Activated CD8-positive, alpha-beta memory T cell treated with anti-CD3 and anti-CD28 coated beads for 4 hours (primary cell): ENCODE measurements at places on chromosomes 13 and 19.

DNA sequence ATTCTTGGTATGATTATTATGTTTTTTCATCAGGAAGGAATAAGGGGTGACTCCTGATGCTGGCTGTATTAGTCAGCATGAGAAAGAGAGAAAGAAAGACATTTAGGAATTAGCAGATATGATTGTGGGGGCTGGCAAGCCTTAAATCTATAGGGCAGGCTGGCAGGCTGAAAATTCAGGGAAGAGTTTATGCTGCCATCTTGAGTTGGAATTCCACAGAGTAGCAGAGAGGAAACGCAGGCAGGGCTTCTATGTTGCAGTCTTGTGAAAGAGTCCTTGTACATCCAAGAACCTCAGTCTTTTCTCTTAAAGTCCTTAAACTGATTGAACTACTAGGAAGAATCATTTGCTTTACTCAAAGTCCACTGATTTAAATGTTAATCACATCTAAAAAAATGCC, 262.7 kb upstream of the SLC10A2 start:
- no peak for DNase-seq

DNA sequence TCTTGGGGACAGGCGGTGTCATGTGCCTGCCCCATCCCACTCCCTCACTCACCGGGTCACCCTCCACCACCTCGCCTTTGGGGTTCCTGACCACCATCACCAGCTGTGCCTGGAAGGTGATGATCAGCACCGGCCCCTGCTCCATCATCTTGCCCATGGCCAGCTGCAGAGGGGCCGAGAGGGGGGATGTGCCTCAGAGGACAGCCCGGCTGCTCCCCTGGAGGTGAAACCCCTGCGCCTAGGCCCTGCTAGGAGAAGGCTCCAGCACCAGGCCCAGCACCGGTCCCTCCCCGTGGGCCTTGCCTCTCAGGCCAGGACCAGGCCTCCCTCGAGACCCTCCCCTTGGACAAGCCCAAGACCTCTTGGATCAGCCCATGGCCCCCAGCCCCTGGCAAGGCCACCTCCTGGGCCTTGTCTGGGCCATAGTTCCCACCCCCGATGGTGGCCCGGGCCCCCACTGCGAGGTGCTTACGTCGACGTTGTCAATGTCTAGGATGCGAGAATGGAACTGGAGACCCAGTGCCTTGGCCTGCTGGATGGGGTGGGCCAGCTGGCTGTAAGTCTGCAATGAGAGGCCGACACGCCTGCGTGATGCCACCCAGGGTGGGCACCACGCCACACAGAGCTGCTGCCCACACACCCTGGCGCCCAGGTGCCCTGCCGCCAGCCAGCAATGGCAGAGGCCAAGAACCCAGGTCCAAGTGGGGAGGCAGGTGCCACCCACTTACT, 1.8 kb upstream of the CTXN1 start:
- DNase-seq: no peak

DNA sequence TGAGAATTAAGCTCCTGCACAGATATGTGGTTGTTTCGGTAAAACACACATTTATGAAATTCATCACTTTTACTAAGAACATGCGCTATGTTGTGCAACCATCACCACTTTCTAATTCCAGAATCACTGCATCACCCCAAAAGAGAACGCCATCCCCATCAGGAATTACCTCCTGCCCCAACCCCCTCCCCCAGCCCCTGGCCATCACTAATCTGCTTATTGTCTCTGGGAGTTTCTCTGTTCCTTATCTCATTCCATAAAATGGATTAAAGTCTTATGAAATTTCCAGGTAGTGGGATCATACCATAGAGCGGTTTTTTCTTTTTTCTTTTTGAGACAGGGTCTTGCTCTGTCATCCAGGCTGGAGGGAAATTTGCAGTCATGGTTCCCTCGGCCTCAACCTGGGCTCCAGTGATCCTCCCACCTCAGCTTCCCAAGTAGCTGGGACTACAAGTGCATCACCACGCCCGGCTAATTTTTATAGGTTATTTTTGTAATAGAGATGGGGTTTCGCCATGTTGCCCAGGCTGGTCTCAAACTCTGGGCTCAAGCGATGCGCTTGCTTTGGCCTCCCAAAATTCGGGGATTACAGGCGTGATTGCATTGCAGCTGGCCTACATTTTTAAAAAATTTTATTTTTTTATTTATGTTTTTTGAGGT, 3.5 kb downstream of the ZSCAN5B start:
- DNase-seq: no peak

- DNase-seq: no peak
Observed at GRCh38 chr19:29191005-29191404, 21.9 kb downstream of the UQCRFS1 start.

DNA sequence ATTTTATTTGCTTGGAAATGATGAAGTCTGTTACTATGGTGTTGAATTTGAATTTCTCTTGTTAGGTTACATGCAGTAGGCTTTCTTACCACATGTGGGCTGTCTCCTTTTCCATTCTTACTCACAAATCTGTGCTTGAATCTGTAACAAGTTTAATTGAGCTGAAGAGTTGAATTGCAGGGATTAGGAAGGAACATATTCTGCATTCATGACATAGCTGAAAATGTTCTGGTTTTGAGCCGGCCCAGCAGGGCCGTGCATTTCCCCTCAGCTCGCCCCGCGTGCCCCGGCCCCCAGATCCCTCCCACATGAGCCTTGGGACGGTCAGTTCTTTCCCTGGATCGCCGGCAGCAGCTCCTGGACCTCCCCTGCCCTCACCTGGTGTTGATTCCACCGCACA, 28.1 kb downstream of the TFDP1 start:
- DNase-seq: no peak

GRCh38 chr13:113628291-113629270, 29.4 kb downstream of the ATP4B start:
- no peak for DNase-seq

DNA sequence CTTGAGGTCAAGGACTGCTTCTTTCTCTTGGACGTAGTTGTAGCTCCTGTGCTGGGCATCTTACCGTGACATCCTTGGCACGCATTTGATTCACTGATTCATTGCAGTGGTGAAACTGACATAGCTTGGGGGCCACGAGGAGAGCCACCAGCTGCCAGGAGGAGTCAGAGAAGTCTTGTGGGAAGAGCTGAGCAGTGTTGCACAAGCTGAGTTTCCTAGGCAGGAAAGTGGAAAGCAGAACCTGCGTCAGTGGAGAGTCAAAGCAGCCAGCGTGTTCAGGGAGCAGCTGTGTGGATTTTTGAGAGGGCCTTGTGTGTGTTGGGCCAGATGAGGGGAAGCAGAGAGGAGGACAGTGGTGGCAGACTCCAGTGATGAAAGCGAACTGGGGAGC, 5.3 kb upstream of the GPR183 start:
- DNase-seq: no peak

- DNase-seq: no peak
Observed at GRCh38 chr19:28012361-28012760, 1200.6 kb downstream of the UQCRFS1 start.

DNA sequence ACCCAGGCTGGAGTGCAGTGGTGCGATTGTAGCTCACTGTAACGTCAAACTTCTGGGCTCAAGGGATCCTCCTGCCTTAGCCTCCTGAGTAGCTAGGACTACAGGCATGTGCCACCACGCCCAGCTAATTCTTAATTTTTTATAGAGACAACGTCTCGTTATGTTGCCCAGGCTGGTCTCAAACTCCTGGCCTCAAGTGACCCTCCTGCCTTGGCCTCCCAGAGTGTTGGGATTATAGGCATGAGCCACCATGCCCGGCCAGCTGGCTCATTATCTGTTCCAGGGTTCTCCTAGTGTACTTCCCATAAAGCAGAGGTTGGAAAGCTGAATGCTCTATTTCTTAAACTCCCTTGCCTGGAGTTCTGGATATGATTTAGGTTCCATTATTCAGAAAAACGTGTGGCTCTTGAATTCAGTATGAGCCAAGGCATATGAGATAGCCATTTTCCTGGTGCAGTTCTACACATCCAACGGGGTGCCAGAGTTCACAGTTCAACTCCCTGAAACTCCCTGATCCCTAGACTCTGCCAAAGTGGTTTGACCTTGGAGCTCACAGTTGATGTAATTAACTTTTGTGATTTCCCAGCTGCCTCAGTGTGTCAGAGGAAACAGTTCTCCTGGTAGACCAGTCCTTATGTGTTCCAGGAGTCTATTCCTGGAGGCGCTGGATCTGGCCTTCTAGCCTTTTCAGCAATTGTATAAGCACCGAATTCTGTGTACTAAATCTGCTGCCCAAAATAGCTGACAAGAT, 21.6 kb downstream of the GPR183 start:
- no peak for DNase-seq

DNA sequence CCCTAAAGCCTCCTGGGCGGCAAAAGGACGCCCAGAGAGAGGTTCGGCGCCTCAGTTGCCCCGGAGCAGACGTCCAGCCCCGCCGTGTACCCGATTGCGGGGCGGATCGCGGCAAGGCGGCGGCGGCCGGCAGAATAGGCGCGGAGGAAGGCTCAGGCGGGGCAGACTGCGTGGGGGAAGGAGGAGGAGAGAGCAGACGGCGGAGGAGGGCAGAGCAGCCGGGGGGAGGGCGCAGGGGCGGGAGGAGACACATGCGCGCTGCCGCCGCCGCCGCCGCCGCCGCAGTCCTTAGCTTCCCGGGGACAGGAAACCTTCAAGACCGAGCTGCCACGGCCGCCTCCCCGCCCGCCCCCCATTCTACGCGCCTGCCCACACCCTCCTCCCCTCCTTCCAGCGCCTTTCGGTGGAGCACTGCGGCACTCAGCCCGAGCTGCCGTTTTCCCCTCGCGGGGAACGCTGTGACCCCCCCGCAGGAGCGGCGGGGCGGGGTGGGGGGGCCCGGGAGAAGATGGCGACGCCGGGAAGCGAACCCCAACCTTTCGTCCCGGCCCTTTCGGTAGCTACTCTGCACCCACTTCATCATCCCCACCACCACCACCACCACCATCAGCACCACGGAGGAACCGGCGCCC, at the start of gene LRCH1:
LRCH1 (plus strand) TSS at position 282 of the 632 bp plus-strand sequence; CDS start at position 509, 227 bp downstream.
- peak; percentile 79 for DNase-seq

DNA sequence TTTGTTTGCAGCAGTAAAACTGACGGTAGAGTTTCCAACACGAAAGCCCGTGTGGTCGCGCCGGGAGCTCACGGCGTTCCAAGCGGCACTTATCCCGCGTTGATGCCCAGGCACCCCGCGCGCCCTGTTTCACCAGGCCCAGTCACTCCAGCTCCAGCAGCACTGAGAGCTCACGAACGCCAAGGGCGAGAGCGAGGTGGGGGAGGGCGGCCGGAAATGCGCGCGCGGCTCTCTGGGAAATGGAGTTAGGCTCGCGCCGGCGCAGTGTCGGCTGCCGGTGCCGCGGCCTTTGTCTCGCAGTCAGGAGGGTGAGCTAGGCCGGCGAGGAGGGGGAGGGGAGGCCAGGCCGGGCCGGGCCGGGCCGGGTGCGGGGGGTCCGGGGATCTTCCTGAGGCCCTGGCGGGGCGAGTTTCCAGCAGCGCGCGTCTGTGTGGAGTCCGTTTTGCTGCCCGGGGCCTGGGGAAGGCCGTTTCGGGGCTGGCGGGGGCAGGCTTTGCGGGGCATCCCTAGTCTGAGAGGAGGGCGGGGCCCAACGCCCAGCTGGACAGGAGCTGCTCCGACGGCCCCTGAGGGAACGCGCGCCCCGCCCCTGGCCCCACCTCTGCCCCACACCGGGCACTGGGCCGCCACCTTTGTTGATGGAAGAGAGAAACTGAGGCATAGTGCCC, at the start of gene ZNF135:
ZNF135 (plus strand) TSS at position 280 of the 668 bp plus-strand sequence. CDS start 721 bp downstream, outside the sequence.
- DNase-seq: peak; percentile 43

DNA sequence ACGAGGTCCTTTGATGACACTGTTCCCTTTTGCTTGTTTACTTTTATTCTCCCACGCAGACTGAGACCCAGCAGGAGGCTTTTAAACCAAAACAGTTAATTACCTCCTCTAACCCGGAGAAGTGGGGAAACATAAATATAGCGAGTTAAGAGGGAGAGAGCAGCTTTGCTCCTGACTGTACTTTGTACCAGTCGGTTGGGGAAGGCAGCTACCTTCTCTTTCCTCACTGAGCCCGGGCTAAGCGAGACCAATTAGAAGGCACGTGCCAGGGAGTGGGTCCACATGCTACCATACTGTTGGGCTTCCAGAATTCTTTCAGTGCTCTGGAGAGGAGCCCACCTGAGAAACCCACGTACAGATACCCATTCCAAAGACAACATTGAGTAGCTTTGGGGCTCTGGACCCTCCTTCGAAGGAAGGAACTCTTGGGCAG, 124.2 kb downstream of the ZIC5 start:
- DNase-seq: no peak

- DNase-seq: no peak
Observed at GRCh38 chr19:1512671-1513498, at the start of gene ADAMTSL5. TSS of gene ADAMTSL5 (minus strand) at chr19:1513019. CDS start at chr19:1510943, 2,076 bp downstream.

GRCh38 chr19:35963514-35963913, 27.3 kb downstream of the LRFN3 start:
- no peak for DNase-seq

DNA sequence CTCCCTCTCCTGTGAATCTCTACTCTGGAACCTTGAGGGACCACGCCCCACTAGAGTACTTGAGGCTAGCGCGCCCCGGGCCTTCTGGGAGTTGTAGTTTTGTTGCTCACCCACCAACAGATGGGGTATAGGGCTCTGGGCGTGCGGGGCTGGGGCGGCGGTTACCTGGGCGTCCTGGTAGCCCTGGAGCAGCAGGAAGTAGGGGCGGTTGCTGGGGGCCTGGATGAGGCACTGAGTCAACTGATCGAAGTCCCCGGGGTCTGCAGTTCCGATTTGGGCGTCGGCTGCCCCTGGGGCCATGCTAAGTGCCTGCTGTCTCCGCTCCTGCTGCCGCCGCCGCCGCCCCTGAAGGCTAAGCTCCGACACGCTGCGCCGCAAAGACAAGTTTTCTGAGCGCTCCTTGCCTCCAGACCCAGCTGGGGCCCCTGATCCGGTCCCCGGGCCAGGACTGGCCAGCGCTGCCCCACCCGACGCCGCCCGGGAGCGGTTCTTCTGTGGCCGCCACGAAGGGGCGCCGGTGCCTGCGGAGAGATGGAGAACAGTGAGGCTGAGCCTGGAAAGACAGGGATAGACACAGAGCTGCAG, 5.3 kb downstream of the RASIP1 start:
- DNase-seq: no peak
